ENCODE measurements at places on chromosomes 4 and X.
A peak's percentile ranks its signal among the peaks of the same experiment; 100 is the strongest.

DNA sequence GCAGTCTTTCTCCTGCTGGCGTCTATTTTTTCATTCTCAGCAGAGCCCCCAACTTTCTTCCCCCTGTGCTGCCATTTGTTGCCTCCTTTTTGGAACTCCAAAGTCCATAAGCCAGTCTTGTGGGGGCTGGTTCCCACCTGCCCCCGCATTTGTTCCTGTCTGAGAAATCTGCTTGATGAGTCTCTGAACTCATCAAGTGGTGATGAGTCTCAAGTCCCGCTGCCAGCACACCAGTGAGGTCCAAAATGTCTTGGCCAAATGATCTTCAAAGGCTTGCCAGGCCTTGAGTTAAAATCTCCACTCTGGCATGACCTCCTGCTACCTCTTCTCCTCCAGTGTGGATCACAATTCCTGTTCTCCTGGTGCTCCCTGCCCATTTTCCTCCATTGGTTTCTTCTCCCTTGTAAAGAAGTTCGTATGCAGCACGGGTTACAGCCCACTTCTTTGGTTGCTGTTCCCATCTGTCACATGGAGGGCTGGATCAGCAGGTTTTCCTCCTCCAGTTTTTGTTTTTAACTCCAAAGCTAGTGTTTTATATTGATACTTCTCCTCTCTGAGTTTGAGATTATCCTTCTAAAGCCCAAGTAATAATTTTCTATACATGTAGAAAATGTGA is 72.7 kb upstream of the LIMCH1 start:
- no peak for DNase-seq

GRCh38 chr4:73459048-73459421 is 22.5 kb upstream of the AFM start:
- no peak for DNase-seq

DNA sequence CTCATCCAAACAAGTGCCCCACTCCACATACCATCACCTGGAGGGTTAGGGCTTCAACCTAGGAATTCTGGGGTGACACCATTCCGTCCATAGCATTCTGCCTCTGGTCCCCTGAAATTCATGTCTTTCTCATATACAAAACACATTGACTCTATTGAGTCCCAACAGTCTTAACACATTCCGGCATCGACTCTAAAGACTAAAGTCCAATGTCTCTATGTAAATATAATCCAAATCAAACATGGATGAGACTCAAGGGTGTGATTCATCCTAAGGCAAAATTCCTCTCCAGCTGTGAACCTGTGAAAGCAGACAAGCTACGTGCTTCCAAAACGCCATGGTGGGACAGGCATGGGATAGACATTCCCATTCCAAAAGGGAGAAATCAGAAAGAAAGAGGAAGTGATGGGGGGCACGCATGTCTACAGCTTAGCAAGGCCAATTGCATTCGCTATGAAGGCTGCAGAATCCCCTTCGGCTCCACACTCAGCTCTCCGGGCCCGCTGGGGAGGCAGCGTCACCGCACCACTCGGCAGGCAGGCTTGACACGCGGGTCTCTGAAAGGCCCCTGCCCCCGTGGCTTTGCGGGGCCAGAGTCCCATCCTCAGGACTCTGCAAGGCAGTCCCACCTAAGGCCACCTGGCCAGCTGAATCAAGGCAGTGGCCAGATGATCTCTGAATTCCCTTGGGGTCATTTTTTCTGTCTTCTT is 53.2 kb downstream of the ADRA2C start:
- DNase-seq: no peak

DNA sequence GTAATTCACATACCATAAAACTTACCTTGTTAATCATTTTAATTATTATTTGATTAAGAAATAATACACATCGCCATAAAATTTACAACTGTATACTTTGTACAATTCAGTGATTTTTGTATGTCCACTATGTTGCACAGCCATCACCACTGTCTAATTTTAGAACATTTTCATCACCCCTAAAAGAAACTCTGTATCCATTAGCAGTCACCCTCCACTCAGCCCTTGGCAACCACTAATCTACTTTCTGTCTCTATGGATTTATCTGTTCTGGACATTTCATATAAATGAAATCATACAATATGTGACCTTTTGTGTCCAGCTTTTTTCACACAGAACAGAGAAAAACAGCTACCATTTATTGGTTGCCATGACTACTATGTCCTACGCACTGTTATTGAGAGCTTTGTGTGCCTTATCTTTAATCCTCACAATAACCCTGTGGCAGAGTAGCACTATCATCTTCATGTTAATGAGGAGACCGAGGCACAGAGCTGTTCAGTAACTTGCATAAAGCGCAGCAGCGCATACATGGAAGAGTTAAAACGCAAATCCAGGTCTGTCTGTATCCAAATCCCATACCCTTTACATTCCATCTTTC is 64.6 kb upstream of the PAGE1 start:
- no peak for DNase-seq

- no peak for DNase-seq
These were observed 20.2 kb downstream of the CYP2U1 start for GRCh38 chr4:107951551-107951950.

- no peak for DNase-seq
These were observed 1709.0 kb downstream of the PCDH7 start for GRCh38 chr4:32429151-32429550.

- DNase-seq: no peak
These were observed 11.1 kb upstream of the RS1 start for GRCh38 chrX:18682979-18683387.

GRCh38 chr4:112341033-112341432 is 43.9 kb downstream of the ALPK1 start:
- no peak for DNase-seq

DNA sequence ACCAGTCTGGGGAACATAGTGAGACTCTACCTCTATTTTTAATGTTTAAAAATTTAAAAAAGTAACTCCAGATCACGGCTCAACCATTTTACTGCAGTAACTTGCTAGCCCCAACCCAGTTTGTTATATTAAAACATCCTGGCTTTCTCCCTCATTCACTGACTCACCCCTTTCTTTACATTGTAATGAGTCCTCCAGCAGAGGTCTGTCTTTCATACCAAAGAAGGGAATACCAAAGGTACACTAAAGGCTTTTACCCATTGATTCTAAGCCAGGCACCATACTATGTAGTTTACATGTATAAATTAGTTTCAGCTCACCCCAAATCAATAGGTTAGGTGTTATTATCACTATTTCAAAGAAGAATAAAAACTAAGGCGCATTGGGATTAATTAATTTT is 286.9 kb downstream of the PACRGL start:
- no peak for DNase-seq

DNA sequence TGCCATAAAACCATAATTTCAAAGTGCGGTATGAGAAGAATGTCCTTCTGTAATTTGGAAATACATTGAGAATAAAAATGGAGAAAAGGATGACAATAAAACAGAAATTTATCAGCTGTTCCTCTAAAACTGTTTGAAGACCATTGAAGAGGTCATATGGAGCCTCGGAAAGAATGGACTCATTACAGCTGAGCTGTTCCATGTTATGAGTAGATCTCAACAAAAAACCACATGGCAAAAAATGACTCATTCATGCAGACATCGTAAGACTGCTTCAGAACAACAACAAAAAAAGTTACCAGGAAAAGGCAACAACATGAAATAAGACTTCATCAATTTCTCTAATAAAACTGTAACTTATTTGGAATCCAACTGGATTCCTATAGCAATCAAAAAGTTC is 39.7 kb downstream of the AKAP4 start:
- no peak for DNase-seq

- peak; percentile 2 for DNase-seq
These were observed 116.3 kb upstream of the NALF2 start for GRCh38 chrX:69387567-69388487.

DNA sequence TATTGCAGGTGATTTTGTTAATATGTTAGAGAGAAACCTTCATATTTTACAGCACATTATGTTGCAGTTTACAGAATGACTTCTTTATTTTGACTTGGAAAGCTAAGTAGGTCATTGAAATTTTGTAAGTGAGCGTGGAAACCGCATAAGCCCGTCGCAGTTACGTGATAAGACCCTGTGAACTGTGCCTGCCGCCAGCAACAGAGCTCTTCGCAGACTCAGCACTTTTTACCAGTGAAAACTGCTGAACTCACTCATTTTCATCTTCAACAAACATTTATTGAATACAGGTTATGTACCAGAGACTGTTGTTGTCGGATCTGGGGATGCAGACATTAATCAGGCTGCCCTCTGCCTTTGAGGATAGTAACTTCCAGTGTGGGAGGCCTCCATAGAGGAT is 355.7 kb downstream of the HS3ST1 start:
- DNase-seq: no peak

GRCh38 chrX:71549986-71550385 is 17.1 kb downstream of the OGT start:
- no peak for DNase-seq

- no peak for DNase-seq
These were observed 40.1 kb upstream of the HMGB3 start for GRCh38 chrX:150942942-150943594.

DNA sequence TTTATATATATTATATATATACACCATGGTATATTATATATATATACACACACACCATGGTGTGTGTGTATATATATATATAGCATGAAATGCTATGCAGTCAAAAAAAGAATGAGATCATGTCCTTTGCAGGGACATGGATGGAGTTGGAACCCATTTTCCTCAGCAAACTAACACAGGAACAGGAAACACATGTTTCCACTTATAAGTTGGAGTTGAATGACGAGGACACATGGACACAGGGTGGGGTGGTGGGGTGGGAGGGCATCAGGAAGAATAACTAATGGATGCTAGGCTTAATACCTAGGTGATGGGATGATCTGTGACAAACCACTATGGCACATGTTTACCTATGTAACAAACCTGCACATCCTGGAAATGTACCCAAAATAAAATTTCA is 293.6 kb upstream of the NDST3 start:
- DNase-seq: no peak

- no peak for DNase-seq
These were observed 86.3 kb downstream of the BCOR start for GRCh38 chrX:40011322-40012038.

GRCh38 chr4:36189511-36190226 is 54.6 kb downstream of the ARAP2 start:
- DNase-seq: no peak

- no peak for DNase-seq
These were observed 16.3 kb downstream of the RBMX2 start for GRCh38 chrX:130418066-130418465.

- DNase-seq: no peak
These were observed 243.3 kb downstream of the SLC7A11 start for GRCh38 chr4:137998666-137999429.

DNA sequence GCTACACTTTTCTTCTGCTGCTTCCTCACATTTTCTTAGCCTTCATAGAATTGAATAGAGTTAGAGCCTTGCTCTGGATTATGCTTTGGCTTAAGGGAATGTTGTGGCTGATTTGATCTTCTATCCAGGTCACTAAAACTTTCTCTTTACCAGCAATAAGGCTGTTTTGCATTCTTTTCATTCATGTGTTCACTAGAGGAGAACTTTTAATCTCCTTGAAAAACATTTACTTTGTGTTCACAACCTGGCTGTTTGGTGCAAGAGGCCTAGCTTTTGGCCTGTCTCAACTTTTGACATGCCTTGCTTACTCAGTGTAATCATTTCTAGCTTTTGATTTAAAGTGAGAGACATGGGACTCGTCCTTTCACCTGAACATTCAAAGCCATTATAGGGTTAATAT is 87.7 kb upstream of the RAB40AL start:
- DNase-seq: no peak

GRCh38 chr4:141686146-141686775 is 49.9 kb downstream of the IL15 start:
- no peak for DNase-seq

- DNase-seq: no peak
These were observed 332.5 kb downstream of the PDGFC start for GRCh38 chr4:156638925-156639605.

GRCh38 chrX:16664074-16664473 is 14.1 kb downstream of the S100G start:
- DNase-seq: no peak

GRCh38 chr4:87541956-87542709 is 13.0 kb upstream of the SPARCL1 start:
- DNase-seq: no peak

DNA sequence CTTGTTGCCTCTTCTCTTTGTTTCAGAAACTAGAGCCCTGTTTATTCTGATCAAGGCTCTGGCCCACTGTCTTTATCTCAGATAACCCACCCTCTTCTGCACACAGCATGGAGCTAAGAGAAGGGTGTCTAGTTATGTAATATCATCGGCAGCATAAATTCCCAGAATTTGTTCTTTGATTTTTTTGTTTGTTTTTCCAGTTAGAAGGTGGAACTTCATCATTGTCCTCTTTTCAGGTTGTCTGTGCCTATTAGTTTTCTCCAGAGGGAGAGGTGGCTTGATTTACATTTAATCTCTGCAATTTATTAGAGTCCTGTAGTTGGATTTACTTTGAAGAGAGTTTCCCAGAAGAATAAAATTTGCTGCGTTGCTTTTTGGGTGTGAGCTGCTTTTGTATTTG is 15.2 kb upstream of the F11 start:
- DNase-seq: no peak

- no peak for DNase-seq
These were observed 38.0 kb upstream of the FBXW7 start for GRCh38 chr4:152573861-152574260.

DNA sequence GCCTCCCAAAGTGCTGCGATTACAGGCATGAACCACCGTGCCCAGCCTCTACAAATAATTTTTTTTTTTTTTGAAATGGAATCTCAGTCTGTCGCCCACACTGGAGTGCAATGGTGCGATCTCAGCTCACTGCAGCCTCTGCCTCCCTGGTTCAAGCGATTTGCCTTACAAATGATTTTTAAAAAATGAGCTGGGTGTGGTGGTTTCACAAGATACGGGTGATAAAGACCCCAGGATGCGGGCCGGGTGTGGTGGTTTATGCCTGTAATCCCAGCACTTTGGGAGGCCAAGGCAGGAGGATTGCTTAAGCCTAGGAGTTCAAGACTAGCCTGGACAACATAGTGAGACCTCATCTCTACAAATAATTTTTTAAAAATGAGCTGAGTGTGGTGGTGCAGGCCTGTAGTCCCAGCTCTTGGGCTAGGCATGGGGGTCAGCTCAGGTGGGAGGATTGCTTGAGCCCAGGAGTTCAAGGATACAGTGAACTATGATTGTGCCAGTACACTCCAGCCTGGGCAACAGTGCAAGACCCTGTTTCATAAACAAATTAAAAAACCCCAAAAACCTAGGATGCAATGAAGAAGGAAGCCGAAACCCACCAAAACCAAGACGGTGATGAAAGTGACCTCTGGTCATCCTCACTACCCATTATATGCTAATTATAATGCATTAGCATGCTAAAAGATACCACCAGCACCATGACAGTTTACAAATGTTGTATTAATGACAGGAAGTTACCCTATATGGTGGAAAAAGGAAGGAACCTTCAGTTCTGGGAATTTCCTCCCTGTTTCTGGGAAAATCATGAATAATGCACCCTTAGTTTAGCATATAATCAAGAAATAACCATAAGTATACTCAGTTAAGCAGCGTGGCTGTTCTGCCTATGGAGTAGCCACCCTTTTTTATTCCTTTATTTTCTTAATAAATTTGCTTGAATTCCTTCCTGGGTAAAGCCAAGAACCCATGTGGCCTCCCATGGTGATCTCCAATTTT is 27.7 kb downstream of the PDGFRA start:
- DNase-seq: no peak

Data from stimulated activated CD8-positive, alpha-beta memory T cell treated with anti-CD3 and anti-CD28 coated beads, Interleukin-12 subunit alpha, Interleukin-12 subunit beta, amount 100 ng/mL, for 4 hours (primary cell).